ENCODE measurements at places on chromosomes 2 and 18.

- no peak for DNase-seq
These were observed 213.0 kb downstream of the PHLPP1 start for GRCh38 chr18:62928326-62928725.

DNA sequence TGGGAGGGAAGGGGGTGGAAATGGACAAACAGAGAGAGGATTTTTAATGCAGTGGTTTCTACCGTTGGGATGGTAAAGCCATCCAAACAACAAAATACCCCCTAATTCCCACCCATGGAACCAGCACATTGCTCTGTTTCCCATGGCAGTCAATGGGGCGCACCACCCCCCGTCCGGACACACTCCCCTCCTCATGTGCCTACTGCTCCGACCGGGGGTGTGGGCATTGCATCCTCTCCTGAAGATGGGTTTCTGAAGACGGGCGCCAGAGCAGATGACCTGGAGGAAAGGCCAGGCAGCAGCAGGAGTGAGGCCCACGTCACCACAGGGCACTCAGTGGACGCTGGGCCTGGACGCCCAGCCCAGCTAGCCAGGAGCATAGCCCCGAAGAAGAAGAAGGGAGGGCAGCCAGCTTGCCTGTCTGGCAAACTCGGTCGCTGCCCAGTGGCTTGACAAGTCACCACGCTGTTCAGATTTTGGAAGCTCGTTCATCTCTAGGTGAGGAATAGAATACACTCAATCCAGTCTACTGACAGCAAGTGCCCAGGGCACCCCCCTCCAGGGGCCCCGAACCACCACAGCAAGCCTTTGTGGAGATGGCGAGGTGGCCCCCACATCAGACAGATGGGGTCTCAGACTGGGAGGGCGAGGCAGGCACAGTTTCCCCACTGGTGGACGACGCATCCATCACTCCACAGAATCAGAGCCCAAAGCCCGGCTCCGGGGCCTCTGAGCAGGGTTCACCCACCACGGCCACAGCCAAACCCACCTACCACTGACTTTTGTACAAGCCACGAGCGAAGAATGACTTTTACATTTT lies 296.2 kb upstream of the SALL3 start:
- no peak for DNase-seq

DNA sequence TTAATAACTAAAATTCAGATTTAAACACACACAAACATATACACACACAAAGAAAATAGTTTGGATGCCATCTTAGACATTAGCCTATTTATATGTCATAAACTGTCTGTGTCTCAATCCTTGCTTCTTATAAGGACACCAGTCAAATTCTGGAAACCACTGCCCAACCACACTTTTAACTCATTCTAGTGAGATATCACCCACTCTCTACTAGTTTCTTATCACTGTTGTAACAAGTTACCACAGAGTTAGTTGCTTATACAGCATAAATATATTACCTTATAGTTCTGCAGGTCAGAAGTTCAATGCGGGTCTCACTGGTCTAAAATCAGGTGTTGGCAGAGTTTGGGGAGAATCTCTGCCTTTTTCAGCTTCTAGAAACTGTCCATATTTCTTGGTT lies 239.1 kb downstream of the MTX2 start:
- DNase-seq: no peak

- no peak for DNase-seq
These were observed 19.8 kb upstream of the PLEK start for GRCh38 chr2:68345129-68345875.

DNA sequence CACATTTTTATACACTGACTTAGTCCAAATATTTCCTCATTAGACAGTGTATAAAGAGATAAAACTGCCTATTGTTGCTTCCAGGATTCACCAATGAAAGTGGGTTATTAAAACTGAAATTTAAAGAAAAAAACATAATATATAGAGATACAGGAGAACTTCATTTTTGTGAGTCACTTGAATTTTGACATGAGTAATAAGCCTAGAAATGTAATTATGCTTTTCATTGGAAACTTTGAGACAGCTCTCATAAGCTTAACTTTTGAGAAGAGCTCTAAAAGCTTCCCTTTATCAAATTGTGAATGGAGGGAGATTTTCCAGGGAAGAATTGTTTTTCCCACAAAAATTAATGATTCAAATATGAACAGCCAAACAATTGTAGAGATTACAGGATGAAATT lies 14.1 kb downstream of the DYNC2LI1 start:
- no peak for DNase-seq

DNA sequence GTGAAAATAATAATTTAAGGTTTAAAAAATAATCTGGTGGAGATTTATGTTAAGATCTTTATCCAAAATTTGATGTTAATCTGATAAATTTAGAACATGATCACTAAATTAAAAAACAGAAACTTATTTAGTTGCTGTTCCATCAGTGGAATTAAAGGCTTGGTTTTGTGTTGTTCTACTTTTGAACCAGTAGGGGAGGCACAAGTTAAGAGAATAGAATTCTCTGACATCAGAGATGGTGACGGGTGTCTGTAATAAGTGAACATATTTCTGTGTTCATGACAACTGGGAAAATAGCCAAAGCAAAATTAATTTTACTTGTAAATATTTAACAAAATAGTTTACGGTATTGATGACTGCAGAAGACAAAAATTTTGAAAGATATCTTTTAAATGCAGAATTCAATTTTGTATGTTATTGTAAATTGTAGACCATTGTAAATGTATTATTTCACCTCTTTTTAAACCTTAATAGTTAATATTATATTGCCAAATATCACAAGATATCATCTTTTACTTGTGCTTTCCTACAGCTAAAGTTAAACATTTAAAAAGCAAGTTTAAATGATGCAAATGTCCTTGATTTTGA lies 106.0 kb downstream of the UBR3 start:
- DNase-seq: no peak

GRCh38 chr2:226548732-226549131 lies 250.9 kb downstream of the IRS1 start:
- no peak for DNase-seq

DNA sequence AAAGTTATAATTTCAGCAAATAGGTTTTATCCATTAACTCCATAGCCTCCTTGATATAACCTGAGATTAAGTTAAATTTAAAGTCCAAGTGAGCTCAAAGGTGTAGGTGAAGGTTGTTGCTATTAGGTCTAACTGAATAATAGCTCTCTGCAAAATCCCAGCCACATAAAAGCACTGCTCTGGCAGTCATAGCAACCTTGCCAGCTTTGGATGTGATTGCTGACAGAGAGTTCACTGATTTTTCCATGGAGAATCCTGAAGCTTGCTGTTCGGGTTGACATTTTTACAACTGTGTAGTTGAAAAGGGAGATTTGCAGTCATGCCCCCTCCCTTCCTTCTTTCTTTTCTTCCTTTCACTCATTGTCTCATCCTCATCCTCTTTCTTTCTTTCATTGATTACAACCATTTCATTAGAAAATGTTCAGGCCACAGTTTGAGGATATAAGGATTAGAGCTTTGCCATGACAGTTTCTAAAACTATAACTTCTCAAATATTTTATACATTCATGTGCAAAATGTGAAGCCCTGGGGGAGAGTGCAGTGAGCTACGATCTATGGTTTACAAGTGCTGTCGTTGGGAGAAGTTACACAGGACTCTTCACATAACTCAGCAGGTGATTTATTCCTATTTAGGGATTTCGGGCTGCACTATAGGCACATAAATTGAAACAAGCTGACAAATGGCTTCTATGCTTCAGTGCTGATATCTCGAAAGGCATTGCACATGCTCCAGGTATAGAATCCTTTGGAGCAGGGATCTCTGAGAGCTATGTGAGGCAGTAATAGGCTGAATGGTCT lies 193.8 kb downstream of the LRRTM4 start:
- no peak for DNase-seq

DNA sequence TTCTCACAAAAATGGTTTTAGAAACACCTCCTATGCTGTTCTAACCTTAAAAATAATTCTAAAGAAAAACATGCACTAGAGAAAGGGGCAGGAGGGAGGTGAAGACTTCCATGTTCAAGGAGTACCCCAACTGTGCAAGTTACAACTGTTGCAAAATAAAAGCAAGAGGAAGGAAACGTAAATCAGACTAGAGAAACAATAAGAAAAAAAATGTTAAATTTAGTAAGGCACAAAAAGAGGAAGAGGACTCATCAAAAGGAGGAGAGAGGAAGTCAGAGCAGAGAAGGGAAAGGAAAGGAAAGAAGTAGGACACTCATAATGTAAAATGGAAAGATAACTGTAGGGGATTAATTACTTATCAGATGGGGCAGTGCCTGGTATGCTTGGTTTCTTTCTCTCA lies 34.1 kb downstream of the RAPH1 start:
- no peak for DNase-seq

DNA sequence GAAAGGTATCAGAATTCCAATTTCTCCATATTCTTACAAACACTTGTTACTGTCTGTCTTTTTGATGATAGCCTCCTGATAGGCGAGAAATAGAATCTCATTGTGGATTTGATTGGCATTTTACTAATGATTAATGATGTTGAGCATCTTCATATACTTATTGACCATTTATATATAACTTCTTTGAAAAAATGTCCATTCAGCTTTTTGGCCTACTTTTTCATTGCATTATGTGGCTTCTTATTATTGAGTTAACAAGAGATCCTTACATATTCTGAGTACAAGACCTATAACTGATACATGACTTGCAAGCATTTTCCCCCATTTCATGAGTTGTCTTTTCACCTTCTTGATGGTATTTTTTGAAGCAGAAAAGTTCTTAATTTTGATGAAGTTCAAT lies 54.6 kb downstream of the QPCT start:
- no peak for DNase-seq

DNA sequence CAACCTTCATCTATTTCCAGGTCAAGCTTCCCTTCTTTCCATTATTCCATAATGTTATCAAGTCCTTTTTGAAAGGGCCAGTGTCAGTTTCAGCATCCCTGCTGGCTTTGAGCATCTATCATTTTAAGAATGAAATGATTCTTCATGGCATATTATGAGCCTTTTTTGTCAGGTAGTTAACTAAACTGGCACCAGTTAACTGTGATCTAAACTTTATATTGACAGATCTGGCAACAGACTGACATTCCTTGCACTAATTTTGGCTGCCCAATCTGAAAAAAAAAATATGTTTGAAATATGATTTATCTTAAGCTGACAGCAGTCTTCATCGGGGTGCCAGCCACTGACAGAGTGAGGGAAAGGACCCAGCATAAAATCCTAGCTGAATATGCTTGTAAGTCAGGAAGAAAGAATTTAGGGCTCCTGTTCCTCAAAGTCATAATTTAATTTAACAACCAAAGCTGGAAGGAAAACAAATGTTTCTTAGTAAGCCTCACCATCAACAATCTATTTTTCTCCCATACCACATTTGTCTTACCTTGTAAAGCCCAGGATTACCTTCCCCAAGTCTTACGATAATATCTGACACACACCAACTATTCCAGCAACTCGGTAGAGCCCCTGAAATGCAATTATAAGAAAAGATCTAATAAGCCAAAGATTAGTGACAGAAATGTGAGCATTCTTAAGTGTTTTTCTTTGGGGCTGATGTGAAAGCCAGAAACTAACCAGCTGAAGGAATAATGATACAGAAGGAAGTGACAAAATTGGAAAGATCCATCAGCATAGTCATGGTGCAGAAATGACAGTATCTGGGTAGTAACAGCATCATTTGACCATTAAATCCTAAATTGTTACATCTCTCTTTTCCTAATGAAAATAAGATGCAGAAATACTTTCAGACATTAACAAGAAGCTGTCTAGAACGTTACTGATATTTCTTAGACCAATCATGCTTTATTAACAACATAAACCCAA lies 228.1 kb downstream of the RBM43 start:
- no peak for DNase-seq

GRCh38 chr2:222102575-222103349 lies 196.0 kb downstream of the PAX3 start:
- DNase-seq: no peak

DNA sequence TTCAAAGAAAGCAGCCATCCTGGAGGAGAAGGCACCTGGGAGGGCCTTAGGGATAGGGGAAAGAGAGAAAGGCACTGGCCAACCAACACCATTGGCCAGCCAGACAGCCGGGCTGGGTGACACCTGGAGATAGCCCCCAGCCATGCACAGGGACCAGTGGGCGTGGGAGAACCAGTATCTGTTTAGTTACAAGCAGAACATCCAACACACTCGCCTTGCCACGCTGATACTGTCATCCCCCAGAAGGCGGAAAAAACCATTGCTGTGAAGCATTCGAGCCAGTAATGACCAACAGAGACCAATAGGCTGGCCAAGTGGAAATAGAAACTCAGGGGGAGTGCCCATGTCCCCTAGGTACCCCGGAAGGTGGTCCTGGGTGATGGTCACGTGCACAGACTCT lies 15.5 kb downstream of the ASPRV1 start:
- DNase-seq: no peak

GRCh38 chr2:236286873-236287545 lies 22.8 kb upstream of the ASB18 start:
- DNase-seq: no peak

DNA sequence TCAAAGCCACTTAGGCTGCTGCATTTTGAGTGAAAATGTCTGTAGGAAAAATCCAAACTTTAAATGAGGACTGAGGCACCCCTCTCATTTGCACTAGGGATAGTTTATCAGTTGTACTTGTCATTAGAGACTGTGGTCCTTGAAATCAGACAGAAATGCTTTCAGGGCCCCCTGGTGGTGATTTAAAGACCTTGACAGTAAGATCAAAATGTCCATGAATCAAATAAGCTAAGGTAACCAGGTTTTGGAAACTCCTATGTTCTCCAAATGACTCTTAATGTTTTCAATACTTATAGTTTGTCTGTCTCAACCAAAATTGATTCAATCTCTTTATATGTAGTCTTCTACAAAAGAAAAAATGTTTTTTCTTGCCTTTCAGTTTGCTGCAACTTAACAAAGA lies 28.8 kb upstream of the DDX18 start:
- peak; percentile 35 for DNase-seq

- DNase-seq: peak; percentile 64
These were observed 311.8 kb upstream of the ST6GAL2 start for GRCh38 chr2:107197594-107198294.

GRCh38 chr2:105387225-105387624 lies 11.6 kb downstream of the FHL2 start:
- DNase-seq: no peak

GRCh38 chr2:218360453-218360852 lies 3.8 kb downstream of the CATIP start:
- no peak for DNase-seq

GRCh38 chr2:236949089-236949905 lies 136.4 kb upstream of the COPS8 start:
- no peak for DNase-seq

DNA sequence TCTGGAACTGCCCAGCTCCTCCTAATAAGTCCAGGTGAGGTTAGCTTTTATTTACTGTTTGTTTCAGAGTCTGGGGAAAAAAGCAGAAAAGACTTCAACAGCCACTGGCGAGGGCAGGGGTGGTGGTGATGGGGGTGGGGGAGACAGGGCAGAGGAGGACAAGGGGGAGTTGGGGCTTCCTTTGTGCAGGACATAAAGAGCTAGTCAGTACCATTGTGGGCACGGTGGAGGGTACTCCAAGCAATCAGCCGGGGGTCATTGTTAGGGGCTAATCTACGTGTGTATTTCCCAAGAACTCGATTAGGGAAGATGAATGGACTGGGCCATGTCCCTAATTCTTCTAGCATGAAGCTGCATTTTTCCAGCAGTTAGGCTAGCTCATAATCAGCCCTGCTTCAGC lies 2.8 kb upstream of the RAX start:
- no peak for DNase-seq

All from DMS 273 treated with DMSO at 0.1 percent for 48 hours (cell line).